ENCODE measurements at places on chromosomes 3 and 15. TPM values are rescaled to one million over a fixed set of nuclear protein-coding genes. Genes with fewer than 3 reads are reported as not detected.

Gene CCDC191
- 4.3 TPM for total RNA-seq

Gene PDCD7
- 13.1 TPM for total RNA-seq

- DNase-seq, result peak; percentile 40
Observed at GRCh38 chr3:32469151-32469874, 33.3 kb downstream of the CMTM6 start.

Gene SLC24A5
- total RNA-seq, result not detected

- DNase-seq, result no peak
Observed at GRCh38 chr3:50365842-50366220, 6.5 kb upstream of the TMEM115 start.

- DNase-seq, result no peak
Observed at GRCh38 chr15:41160639-41161315, 44.7 kb upstream of the INO80 start.

DNA sequence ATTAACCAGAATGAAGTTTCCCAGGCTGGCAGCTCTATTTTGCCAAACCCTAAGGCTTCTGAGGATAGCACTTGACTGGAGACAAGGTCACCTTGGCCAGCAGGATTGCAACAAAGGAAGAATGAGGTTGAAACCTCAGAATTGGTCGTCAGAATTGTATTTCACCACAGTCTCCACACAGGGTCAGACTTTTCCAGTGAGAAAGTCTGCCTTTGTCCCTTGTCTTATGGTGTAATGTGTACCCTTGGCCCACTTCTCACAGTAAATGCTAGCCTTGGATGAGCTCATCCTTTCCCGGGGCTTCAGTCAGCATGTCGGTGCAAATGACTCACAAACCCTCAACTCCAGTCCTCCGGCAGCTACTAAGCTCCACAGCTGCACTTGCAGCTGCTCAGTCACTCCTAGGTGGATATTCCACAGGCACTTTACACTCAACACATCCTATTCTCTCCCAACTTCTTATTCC, 19.7 kb downstream of the SSR3 start:
- DNase-seq, result peak; percentile 96

Gene PARP9
- total RNA-seq, result 20.4 TPM

Gene SLC22A13
- total RNA-seq, result 0.51 TPM

GRCh38 chr15:94670438-94671034, 439.2 kb downstream of the MCTP2 start:
- peak; percentile 85 for DNase-seq

- peak; percentile 21 for DNase-seq
Observed at GRCh38 chr3:45896956-45897355, 10.6 kb downstream of the CCR9 start.

DNA sequence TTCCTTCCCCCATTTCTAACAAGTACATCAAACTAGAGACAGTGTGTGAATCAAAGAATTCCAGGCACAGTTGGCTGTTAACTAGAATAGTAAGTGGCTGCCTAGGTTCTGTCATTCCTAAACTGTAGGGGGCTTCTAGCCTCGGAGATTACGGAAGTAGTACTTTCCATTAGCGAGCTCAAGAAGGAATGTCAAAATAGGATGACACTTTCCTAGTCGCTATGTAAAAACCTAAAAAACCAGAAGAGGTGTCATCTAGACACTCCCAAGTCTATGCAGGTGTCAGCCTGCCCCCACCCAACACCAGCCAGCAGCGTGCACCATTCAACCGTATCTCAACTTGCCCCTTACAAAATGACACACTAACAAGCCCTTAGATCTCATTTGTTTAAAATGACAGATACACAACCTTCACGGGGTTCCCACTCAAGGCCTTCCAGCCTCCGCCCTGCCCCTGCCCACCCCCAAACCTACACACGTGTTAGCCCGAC, 874 bp downstream of the INO80 start:
- DNase-seq, result peak; percentile 54

GRCh38 chr15:74034206-74034755, 39.8 kb downstream of the PML start:
- no peak for DNase-seq

GRCh38 chr15:48103647-48104046, 17.1 kb upstream of the SLC24A5 start:
- no peak for DNase-seq

Gene KLF15
- 12.1 TPM for total RNA-seq

Gene SENP8
- total RNA-seq, result 4.7 TPM

Gene CCRL2
- total RNA-seq, result 3.7 TPM

DNA sequence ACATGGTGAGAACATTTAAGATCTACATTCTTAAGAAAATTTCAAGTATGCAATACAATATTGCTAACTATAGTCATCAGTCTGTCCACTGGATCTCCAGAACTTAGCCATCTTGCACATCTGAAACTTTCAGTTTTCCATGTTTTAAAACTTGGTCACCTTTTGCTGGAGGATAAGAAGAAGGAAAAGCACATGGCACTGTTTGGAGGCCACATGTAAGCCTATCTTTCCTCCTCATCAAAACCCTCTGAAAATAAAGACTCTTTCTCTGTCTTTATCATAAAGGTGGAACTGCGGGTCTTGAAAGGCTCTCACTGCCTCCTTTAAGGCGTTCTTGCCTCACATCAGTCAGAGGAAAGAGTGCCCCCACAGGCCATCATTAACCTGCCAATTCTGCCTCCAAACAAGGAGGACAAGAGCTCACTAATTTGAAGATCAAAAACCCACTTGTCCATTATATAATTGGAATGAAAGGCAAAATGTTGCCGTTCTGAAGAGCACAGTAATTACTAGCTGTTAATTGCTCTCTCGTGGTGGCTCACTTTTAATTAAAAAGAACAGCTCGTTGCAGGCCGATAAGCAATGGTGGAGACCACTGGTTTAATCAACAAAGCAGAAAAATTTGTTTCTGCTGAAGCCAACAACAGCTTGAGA, 157.8 kb downstream of the MECOM start:
- no peak for DNase-seq

DNA sequence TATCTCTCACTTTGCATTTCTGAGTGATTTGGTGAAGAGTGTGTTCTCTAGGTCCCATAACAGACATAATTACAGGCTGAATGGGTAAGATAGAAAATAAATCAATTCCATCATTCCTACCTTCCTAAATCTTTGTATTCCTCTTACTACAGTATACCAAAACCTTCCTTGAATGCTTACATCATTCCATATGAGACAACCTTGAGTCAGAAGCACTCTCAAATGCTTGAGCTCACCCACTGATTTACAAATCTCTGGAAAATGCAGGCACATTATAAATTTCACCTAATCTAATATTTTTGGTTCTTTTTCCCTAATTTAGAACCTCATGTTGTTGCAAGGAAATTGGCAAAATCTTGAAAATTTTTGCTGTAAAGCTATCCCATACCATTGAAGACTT, 239.1 kb downstream of the CBLB start:
- no peak for DNase-seq

DNA sequence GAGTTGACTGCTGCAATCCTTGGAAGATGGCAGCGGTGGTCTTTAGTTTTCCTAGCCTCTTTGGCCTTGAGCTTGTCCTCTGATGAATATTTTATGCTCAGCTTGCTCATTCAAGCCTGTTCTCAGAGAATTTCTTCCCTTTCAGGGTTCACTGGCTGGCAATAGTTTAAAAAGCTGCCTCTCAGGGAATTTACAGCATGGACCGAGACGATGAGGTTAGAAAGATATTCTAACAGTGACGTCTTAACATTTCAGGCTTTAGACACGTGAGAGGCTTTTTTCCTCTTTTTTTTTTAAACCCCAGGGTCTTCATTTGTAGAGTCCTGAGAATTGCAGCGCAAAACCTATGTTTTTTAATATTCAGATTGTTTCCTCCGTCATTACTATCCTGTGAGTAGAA, 120.3 kb upstream of the CLSTN2 start:
- DNase-seq, result no peak

DNA sequence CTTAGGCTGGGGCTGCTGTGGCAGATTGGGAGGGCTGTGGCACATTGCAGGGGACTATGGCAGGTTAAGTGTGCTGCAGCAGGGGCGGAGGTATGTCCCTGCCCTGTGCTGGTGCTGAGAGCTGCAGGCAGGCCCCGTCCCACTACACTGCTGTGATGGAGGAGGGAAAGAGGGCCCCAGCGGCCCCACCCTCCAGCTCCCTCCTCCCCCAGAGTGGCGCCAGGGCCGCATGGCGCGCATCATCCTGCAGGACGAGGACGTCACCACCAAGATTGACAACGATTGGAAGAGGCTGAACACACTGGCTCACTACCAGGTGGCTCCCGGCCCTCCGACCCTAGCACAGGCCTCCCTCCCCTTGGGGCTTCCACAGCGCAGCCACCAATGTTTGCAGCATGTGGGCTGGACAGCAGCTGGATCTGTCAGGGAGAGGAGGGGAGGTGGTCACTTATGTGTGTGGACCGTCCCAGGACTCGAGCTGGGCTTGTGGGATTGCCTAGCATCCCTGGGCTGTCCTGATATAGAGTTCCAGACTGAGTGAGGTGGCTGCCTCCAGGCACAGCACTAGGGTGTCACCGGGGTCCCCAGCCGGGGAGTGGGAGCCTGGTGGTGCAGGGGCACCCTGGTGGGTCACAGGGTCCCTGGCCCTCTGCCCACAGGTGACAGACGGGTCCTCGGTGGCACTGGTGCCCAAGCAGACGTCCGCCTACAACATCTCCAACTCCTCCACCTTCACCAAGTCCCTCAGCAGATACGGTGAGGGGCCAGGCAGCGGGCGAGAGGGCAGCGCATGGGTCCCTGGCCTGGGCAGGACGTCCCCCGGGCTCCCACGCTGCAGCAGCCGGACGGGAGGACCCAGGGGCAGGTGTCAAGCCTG, 46.1 kb downstream of the PLXNA1 start:
- DNase-seq, result no peak

DNA sequence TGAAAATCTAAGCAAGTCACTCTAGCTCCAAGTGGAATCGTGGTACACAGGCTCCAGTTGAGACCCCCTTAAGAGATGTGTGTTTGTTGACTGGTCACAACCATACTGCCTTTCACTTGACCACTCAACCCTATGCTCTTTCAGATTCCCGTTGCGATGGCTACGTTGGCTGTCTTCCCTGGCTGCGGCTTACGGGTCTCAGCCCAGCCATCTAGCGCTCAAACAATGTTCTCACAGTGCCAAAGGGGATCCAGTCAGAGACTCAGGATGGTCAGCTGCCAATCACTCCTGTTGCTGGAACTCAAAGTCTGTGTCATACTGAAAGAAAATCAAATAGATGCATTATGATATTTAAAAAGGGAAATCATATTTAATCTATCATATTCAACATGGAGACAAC, 237.6 kb downstream of the ITPR1 start:
- no peak for DNase-seq

Data from tongue (tissue), 3 donors.